ENCODE measurements at places on chromosomes 2 and 18.
A peak's percentile ranks its signal among the peaks of the same experiment; 100 is the strongest.

DNA sequence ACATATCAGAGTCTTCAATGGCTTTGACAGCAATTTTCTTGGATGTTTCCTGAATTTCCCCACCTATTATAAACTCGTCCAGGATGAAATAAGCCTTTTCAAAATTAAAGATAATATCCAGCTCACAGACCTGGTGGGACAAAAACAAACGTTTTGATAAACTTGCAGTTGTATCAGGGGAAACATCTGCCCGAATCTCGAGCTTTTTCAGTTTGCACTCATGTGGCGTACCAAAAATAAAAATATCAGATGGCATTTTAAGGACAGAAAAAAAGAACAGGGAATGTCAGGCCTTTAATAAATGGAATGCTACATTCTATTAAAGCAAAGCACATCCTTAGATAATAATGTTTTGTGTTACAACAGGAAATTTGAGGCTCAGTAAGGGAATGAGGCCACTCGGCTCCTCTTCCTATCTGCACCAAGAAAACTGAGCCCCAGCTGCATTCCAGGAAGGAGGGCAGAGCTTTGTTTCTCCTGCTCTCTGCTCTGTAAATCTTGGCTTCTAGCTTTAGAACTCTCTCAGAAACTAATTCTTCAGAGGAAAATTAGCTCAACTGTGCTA, 72.1 kb downstream of the AP1S3 start:
- no peak for DNase-seq

GRCh38 chr2:10413503-10413902, 34.6 kb downstream of the ODC1 start:
- DNase-seq = no peak

DNA sequence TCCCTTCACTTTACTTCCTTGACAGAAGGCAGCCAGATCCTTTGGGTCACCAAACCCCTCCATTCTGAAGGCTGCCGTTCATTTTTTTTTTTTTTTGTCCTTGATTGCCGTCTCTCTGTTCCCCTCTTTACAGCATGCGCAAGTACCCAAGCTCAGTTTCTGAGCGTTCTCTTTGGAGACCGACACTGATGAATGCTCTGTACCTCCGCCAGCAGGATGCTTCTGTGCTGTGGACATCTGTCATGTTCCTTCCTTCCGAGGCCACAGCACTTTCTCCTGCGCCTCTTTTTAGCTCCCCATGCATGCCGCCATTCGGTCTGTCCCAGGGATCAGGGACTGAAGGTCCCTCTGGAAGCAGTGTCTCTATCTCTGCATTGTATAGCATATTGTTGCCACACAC, 278.7 kb upstream of the RAB12 start:
- DNase-seq = no peak

DNA sequence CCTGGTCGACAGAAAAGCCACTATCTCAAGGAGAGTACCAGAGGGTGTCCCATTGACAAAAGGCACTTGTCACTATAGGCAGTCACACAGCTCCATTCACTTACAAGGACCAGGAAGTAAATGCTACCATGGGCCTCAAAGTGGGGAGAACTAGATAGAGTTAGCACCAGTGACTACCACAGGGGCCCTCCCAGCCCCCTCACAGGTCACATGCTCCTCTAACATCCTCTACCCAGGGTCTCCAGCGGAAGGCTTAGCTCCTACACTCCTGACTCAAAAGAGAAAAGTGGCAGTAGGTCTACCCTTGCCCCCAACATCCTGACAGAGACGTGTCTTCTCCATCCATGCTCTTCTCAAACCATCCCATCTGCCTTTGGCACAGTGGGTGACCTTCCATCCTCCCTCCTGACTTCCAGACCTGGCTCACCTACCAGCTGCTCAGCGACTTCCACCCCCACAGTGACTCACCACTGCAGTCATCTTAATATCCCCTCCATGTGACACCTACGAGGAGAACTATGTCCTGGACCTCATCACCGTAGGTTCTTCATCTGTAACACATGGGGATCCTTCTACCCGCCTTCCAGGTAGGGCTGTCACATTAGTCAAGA, 5.6 kb upstream of the DNMT3A start:
- peak; percentile 35 for DNase-seq

- DNase-seq = no peak
These were observed 67.7 kb upstream of the SERPINE2 start for GRCh38 chr2:224106794-224107193.

- DNase-seq = no peak
These were observed 500.3 kb downstream of the LRP1B start for GRCh38 chr2:141630407-141630930.

DNA sequence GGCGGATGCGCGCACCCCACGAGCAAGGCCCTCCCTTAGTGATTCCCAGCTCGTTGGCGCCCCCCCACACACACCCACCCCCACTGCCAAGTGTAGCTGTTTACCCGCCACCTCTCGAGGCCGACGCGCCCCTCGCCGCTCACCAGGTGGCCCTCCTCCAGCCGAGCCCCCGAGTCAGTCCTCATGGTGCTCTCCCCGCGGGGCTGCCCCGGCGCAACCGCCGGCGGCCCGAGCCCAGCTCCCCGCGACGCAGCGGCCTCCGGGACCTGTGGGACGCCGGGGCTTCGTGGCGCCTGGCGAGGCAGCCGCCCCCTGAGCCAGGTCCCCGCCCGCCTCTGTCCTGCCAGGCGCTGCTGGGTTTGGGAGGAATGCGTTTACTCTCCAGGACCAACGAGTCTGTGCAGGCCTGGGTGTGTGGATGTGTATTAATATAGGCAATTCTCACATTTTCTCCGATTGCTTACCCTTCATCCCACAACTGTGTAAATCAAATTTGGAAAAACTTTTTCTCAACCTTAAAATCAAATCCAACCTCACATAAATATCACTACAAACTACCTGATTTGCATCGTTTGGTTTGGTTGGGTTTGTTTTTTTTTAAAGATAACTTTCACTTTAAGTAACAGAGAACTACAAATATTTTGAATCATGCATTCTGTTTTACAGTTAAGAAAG, at the start of gene TMEM237:
TSS of gene TMEM237 (minus strand) at position 288 of the 675 bp plus-strand sequence. CDS start at position 185, 103 bp downstream.
- no peak for DNase-seq

DNA sequence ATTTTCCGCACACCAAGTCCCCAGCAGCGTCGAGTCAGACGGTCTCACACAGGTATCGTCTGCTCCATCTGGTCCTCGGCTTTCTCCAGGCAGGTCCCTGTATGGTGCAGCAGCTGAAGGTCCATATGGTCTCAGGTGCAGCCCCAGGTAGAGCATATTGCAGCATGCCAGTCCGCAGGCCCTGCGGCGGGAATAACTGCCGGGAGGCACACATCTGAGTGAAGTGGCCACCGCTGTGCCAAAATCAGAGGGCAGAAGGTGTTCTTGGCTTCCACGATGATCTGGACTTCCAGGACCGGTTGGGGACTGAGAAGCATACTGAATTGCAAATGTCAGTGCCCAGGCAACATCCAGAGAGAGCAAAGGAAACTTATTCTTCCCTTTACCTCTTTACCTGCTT, 320.3 kb downstream of the RNF144A start:
- no peak for DNase-seq

DNA sequence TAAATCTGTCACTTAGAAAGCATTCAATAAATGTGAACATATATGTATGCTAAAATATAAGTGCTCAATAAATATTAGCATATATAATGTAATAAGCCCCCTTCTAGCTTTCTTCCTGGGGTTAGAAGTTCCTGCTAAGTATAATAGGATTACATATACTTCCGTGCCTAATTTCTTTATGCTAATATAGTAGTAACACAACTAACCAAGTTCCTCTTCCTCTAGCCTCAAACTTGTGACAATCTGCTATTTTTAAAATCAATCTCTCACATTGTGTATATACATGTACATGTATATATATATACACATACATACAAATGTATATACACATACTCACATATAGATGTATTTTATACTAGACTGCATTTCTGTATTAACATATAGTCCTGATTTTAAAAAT, 32.2 kb downstream of the TLK1 start:
- no peak for DNase-seq

DNA sequence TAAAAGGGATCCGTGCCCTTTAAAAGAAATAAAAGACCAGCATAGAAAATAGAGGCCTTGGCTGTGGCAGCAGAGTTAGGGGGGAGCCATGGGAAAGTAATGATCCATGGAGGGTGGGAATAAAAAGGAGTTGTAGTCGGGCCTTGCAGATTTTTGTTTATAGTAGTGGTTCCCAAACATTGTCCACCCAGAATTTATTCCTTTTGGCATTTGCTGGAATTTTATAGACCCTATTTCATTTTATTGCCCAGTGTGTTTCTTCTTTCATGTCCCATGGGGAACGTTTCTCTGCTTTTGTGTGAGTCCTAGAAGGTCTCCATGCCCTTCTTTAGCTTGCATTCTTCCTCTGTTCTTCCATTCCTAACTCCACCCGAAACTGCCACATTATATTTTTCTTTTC, 222.2 kb downstream of the LTBP1 start:
- DNase-seq = no peak

DNA sequence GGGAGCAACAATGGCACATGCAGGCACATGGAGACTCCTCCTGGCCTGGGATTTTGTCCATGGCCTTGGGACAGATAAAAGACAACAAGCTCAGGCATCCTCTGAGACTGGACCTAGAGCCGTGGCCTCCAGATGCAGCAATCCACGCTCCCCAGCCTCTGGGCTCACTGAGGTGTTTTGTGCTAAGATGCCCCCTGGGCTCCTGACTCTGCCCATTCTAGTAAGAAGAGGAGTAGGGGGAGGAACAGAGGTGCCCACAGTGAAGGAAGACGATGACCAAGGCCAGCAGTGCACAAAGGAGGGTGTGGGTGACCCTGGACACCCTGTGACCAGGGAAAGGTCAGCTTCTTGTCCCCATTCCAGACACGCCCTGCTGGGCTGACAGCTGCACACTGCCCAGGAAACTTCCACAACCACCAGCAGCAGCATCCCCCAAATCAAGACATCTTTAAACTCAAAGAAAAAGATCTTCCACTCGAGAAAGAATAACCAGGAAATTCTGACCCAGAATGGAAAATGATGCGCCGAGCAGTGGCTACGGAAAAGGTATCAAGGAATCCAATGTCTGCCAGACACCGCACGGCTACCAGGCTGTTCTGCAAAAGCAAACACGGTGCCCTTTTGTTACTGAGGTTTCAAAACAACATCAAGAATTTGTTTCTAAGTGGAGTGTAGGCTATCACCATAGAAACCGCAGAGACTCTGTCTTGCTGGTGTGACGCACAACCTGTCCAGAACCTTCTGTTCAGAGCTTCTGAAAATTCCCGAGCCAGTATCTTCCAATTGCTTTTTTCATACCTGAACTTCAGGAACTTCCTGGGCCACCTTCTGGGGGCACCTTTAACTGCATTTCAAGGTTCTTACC, 65.5 kb downstream of the ZNF516 start:
- no peak for DNase-seq

DNA sequence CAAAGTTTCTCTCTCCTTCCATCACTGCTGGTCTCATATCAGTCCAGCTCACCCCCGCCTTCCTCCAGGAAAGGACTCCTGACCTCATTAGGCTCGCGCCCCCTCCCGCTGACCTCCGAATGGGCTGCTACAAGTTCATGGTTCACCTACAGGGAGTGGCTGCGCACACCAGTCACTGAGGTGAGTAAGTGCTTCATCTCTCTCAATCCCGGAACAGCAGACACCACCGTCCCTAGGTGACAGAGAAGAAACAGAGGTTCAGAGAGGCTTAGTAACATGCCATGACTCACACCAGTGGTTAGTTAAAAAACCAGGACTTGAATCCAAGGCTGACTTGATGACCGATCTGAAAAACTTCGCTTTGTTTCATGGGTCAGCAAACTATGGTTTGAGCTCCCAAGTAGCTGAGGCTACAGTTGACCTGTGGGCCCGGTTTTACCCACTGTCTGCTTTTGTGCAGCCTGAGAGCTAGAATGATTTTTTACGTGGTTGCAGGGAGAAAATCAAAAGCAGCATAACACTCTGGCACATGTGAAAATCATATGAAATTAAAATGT, 42.0 kb downstream of the ZFP36L2 start:
- peak; percentile 37 for DNase-seq

- no peak for DNase-seq
These were observed 79.1 kb downstream of the DYM start for GRCh38 chr18:49381267-49381845.

DNA sequence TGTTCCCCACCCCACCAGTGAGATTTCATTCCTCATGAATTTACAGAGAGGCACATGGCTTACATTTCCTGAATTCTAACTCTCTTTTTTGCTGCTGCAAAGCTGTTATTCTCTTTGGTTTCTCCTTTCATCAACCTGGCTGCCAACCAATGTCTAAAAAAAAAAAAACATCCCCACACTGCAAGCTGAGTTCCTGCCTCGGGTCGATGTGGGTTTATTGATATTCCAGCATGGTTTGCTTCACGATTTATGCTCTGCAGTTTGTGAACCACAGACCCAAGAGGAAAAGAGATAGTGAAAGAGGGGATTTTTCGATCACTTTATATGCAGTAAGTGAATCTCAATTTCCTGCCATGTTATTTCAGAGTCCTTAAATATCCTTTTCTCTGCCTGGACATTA, 363.6 kb downstream of the LPIN1 start:
- DNase-seq = no peak

- no peak for DNase-seq
These were observed 47.0 kb upstream of the COX7A2L start for GRCh38 chr2:42408009-42408408.

GRCh38 chr2:200406379-200406778, 99.9 kb downstream of the SPATS2L start:
- DNase-seq = no peak

GRCh38 chr18:2874765-2875164, 28.0 kb downstream of the EMILIN2 start:
- DNase-seq = no peak

DNA sequence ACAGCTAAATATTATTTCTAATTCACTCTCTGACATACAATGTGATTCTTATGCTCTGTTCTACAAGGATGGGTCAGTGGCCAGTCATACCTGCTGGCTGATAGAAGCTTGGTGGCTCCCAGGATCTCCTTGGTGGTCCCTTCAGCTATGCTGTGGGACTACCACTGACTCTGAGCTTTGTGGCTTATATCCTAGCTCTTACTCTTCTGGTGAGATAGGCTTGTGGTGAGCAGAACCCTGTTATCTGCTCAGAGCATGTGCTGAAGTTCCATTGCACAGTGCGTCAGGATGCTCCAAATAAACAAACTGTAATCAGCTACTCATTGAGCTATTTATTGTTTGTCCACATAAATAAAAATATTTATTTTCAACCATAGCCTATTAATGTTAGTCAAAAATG, 51.7 kb downstream of the MFSD6 start:
- DNase-seq = no peak

All from stimulated activated CD4-positive, alpha-beta T cell treated with anti-CD3 and anti-CD28 coated beads, Interleukin-4, amount 100 ng/mL, for 1 hour (primary cell).